ENCODE measurements at places on chromosomes 4 and X. TPM values are rescaled to one million over a fixed set of nuclear protein-coding genes. Genes with fewer than 3 reads are reported as not detected.

DNA sequence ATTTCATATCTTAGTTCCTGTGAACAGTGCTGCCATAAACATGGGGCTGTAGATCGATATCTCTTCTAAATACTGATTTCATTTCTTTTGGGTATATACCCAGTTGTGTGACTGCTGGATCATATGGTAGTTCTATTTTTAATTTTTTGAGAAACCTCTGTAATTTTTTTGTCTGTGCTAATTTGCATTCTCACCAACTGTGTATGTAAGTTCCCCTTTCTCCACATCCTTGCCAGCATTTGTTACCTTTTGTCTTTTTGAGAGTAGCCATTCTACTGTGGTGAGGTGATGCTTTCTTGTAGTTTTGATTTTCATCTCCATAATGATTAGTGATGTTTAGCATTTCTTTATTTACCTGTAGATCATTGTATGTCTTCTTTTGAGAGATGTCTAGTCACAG, 2086.5 kb upstream of the TENM3 start:
- DNase-seq: no peak

The GJB1 gene
- total RNA-seq: 40.2 TPM

GRCh38 chrX:153970357-153971123, 1.1 kb downstream of the HCFC1 start:
- DNase-seq: no peak

DNA sequence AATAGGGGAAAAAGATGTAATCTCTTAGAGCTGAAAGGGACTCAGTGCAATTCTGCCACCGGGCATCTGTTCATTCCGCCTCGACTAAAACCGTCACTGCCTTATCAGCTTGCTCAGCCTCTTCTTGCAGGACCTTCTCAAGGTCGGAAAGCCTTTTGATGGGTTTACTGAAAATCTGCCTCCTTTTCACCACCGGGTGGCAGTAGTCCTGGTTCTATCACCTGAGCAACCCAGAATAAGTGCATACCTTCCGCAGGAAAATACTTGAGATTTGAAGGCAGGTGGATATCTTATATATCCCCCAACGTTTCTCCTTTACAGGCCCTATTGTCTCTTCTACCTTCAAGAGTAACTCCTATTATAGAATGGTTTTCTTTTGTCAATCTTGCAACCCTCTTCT, 103.4 kb upstream of the PAK3 start:
- DNase-seq: no peak

DNA sequence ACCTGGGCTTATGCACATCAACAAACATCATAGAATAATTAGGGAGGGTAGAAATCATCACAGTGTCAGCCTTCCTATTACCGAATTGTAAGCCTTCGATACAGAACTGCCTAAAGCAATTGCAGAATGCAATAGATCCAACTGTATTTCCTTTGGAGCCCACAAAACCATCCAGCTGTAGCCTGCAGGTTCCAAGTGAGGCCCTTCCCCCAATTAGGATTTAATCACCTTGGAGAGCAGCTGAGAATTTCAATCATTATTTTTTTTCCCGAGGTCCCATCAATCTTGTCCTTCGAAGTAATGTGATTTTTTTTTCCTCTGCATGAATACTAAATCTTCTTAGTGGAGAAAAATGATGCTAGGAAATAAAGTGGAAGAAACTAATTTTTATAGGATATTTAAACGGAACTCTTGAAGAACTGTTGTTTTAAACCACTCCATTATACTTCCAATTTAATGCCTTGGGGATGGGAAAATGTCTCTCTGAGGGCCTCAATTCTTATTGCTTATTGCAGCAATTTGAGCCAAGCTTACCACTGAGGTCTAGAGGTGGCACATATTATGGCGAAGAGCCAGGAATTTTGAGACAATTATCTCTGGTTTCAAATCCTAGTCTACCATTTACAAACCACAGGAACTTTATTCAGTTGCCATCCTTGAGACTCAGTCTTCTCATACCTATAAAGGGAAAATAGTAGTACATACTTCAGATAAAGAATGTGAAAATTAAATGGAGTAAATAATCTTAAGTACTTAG, 953.4 kb upstream of the IGFBP7 start:
- DNase-seq: no peak

GRCh38 chr4:41204400-41204978, 9.9 kb downstream of the APBB2 start:
- DNase-seq: no peak

- no peak for DNase-seq
Measured at GRCh38 chr4:36348403-36348938, 67.1 kb downstream of the DTHD1 start.

DNA sequence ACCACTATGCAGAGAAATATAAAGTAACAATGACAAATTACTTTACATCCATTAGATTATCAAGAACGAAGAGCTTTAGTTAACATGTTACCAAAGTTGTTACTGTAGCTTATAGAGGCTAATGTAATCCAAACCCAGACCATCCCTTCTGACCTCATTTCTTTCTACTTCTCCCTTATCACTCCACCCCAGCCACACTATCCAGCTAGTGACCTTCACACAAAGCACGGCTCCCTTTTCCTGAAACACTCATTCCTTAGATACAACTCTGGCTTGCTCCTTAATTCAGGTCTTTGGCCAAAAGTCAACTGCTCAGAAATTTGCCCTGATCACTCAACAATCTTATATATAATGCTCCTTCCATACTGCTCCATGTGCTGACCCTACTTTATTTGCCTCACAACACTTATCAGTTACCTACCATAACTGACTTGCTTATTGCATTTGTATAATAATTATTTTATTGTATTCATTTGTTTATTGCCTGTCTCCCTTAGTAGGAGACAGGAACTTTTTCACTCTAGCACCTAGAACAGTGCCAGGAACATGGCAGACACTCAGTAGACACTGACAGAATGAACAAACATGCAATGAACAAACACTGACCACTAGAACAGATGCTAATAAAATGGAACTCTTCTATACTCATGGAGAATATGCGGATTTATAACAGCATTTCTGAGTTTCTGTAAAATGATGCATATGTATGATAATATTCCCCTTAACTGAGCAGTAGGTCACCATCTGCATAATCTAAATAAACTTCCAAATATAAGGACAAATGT, 67.6 kb downstream of the EIF4E start:
- DNase-seq: no peak

DNA sequence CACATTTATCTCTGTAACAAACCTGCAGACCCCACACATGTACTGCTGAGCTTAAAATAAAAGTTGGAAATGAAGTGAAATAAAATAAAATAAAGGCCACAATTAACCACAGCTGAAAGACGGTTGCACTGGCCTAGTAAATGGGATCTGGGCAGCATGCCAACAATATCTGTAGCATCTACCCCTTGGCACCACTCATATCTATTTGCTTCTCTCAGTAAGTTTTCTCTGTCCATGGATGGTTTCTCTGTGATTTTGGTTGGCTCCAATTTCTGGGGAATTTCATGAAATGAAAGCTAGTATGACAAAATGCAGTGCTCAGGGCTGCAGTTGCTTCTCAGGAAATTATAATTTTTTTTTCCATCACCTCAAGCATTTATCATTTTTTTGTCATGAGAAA, 172.0 kb upstream of the IL15 start:
- no peak for DNase-seq

The XKRX gene
- total RNA-seq: 2.2 TPM

DNA sequence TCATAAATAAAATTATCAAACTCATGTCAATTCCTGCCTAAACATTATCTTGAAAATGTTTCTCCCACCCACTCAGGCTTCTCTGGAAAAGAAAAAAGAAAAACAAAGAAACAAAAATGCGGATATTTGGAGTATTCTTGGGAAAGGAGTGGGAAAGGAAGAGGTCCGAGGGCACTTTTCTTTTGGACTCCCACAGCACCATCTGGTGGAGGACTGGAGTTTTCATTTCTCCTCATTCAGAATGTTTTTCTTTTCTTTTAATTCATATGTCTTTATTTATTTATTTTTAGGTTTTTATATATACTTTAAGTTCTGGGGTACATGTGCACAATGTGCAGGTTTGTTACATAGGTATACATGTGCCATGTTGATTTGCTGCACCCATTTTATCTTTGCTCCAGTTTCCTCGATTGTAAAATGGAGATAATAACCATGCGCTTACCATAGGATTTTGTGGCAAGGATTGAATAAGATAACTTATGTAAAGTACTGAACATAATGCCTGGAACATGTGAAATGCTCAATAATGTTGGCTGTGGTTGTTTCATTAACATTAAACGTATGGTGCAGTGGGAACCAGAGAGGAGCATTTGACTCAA, 8.0 kb upstream of the KCNE5 start:
- no peak for DNase-seq

DNA sequence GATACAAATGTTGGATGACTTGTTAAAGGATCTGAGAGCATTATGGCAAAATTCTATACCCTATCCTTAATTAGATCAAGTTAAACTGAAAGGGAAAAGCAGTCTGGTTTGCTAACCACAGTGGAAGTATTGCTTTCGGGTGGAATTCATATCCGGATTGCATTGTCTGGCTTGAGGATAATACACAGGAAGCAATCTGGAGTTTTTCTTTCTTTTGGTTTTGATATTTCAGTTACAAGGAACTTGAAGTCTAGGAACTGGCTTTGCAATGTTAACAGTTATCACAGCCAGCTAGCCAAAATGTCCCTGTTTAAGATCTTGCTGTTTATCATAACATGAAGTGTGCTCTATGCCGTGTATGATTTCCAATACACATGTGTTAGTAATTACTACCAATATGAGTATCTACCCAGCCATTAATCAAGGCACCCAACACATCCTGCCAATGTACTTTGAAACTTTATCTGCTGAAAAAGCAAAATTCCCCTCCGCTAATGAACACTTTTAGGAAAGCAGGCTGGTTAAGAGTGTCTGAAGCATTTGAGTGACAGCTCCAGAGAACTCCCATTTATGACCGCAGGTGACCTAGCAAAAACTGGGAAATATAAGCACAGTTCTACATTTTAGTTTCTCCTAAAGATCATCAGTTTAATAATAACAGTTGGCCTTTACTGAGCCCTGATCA, 146.4 kb downstream of the PALLD start:
- no peak for DNase-seq

The SH3TC1 gene
- 66.7 TPM for total RNA-seq

Measured in transverse colon (tissue), 4 donors.